ENCODE measurements at places on chromosomes 3 and 15. TPM values are rescaled to one million over a fixed set of nuclear protein-coding genes. Genes with fewer than 3 reads are reported as not detected.
A peak's percentile ranks its signal among the peaks of the same experiment; 100 is the strongest.

The DYNLT2B gene
- 4.4 TPM for total RNA-seq

The MAGEL2 gene
- total RNA-seq = 0.17 TPM

The ROPN1 gene
- total RNA-seq = not detected

The LZTFL1 gene
- total RNA-seq = 15.3 TPM

The SLC2A2 gene
- total RNA-seq = not detected

The ELL3 gene
- total RNA-seq = 1.7 TPM

GRCh38 chr15:89057506-89058133 lies 30.6 kb upstream of the ABHD2 start:
- DNase-seq = peak; percentile 94

- peak; percentile 71 for DNase-seq
Measured at GRCh38 chr3:9704347-9705322, 1.0 kb downstream of the CPNE9 start.

- DNase-seq = no peak
Measured at GRCh38 chr3:108223928-108224327, 1.7 kb upstream of the IFT57 start.

DNA sequence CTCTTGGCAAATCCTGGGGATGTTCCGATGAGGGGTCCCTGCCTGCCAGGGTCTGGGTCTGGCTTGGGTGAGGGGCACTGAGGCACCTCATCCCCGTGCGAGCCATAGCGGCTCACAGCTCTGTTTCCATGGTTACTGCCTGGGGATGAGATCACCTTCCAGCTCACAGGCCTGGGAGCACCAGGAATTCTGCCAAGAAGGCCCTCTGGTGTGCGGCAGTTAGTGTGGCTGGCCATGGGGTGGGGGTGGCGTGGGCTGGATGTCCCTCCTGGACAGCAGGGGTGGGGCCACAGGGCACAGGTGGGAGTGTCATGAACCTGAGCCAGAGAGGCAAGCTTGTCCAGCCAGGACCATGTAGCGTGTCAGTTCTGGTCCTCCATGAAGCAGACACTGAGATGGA lies 22.1 kb upstream of the PRR23E start:
- DNase-seq = no peak

- no peak for DNase-seq
Measured at GRCh38 chr3:66554178-66554577, 53.4 kb upstream of the LRIG1 start.

- DNase-seq = peak; percentile 73
Measured at GRCh38 chr15:72197460-72198355, at the start of gene GRAMD2A. Gene GRAMD2A, minus strand, starts transcription at chr15:72197787.

GRCh38 chr3:65938676-65939075 lies 100.0 kb downstream of the MAGI1 start:
- DNase-seq = no peak

GRCh38 chr3:66483409-66483906 lies 17.4 kb downstream of the LRIG1 start:
- no peak for DNase-seq

GRCh38 chr3:15797642-15798303 lies at the start of gene ANKRD28:
Gene ANKRD28, minus strand, starts transcription at chr3:15797979. Its CDS starts 1,458 bp downstream, at chr3:15796521.
- no peak for DNase-seq
